T-helper 2 cell treated with Interferon-gamma antibody and Interleukin-4, amounts not matched to agents 5 μg/mL and 100 μg/mL, for 36 hours (primary cell): ENCODE measurements at places on chromosomes 3 and 15.
A peak's percentile ranks its signal among the peaks of the same experiment; 100 is the strongest.

DNA sequence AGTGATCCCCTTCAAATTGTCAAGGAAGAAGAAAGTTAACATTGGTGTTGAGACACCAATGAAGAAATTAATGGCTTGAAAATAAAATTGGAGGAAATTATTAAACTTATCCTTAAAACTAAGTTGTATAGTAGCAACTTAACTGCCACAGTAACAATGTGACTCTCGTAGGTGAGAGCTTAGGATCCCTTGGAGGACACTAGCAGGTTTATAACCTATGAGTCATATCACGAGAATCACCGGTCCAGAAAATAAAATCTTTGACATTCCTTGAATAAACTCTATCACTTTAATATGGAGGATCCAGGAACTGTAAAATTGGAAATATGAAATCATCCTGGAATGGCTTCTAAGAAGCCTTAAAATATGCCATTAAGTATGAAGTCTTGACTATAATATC is 2.1 kb downstream of the GHSR start:
- DNase-seq, result no peak

GRCh38 chr15:88331291-88331690 is 74.8 kb upstream of the NTRK3 start:
- peak; percentile 27 for DNase-seq

DNA sequence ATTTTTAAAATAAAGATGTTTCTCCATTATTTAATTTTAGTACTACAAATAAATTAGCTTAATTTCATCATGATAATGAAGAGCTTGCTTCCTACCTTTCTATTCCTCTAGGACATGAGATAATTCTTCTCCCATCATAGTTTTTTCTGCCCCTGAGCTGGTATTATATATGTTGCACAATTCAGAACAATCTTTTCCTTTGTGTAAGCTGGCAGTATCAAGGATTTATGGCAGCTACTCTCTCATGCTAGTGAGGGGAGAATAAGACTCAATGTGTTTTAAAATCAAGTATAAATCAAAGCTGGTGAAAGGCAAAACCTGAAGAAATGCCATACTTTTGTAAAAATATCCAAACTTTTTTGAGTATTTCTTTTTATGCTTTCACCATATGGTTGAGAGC is 1405.3 kb downstream of the SI start:
- DNase-seq, result no peak

- no peak for DNase-seq
These were observed 1.2 kb downstream of the NR2C2 start for GRCh38 chr3:14948609-14949038.

- no peak for DNase-seq
These were observed 2.1 kb downstream of the USP50 start for GRCh38 chr15:50544368-50544767.

DNA sequence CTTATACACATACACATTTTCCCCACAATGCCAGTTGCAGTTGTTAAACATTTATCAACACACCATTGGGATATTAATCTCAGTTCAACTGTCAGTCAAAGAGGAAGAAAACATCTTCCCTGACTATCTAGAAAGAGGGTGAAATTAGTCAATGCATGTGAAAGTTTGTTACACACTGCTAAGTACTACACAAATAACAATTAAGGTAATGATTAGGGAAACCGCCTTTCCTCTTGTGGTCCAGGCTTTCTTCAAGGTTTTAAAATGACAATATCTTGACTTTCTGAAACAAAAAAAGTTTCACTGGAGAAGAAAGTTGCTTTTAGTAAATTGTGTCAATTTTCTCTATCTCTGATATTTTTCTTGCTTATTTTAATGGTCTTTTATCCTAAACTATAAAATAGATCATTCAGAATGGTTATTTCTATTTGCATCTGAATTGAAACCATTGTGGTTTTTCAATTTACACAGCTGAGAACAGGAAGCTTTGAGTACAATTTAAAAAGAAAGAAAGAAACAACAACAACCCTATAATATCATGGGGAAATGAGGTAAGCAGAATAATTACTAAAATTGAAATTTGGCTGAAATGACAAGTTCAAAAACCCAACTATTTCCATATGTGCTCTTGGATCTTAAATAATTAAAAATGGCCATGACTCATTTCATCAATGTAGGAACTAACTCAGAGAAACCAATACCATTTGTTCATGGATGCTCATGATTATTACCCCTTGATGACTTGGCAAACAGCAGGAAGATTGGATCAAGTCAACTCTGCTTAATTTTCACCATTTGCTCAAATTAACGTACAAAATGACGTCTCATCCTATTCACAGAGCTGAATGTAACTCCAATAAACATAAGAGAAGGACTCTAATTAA is 31.7 kb downstream of the GPR149 start:
- no peak for DNase-seq
